Fibroblast of skin of abdomen (primary cell): ENCODE measurements at places on chromosomes 2 and 18.

- DNase-seq: peak; percentile 12
Measured at GRCh38 chr2:127451981-127452380, 33.8 kb downstream of the PROC start.

DNA sequence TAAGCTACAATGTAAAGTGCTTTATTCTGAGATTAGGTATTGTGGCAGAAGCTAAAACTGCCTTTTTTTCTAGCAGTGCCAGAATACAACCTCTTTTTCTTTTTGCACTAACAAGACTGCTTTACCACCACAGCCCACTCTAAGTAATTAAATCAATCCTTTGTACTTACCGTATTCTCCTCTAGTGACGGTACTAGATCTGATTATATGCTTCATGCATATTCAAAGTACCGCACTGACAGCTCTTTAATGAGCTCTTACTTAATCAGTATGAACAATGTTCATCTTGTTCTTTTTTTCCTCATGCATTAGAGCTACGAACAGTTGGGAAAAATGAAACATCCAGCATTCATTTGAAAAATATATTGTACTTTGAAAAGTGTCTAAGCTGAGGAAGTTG, 16.1 kb upstream of the OTX1 start:
- DNase-seq: no peak

DNA sequence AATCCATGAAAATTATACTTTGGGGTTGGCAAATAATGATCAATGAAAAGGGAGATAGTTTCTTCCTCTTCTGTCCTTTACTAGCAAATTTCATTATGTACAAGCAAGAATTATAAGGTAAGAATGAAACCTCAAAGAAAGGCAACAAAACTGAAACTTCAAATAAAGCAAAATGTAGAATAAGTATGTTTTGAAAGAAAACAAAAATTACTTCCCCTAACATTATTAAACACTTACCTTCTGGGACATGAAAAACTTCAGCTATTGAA, 29.4 kb downstream of the THADA start:
- no peak for DNase-seq

DNA sequence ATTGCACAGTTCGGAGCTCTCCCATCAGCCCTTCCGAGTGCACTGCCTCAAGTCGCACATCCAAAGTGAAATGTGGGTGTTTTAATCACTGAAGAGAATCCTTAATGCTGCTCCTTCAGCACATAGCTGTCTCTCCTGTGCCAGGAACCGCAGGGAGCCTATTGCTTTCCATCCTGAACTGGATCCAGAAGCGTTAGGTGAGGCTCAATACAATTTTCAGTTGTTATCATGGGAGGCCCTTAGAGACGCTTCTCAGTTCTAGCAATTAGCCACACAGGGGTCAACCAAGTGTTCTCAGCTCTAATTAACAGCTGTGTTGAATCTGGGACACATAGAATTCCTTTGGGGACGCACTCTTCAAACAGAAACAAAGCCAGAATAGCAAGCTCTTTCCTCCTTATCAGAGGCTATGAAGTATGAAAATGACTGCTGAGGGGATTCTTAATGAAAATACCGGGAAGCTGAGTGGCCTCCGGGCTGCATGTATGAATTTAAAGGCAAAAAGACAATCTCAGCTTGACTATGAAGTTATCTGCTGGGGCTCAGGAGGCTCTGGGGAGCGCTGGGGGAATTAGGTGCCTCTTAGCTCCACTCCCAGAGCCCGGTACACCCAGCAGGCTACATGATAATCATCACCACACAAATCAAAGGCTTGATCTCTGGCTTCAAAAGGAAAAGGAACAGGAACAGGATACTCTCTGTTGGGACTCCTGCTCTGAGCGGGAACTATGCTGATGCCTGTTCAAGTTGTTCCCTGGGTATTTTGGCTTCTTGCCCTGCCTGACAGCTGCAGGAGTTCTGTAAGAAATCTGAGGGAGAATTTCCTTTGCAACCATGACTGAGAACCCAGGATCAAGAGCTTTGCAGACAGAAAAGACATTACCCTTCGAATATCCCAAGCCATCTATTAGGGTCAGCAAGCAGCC, 55.4 kb upstream of the NCOA1 start:
- peak; percentile 78 for DNase-seq

DNA sequence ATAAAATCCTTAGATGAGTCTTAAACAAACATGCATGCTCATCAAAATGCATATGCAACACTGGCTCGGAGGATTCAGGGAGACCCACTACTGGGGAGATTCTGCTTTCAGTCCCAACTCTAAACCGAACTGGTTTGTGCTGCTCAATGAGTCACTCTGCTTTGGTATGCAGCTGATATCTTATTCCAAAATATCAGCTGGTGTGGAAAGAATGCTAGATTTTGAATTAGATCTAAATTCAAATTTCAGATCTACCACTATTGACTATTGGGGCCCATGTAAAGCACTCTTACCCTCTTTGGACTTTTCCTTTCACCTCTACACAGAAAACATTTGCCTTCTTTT, 39.2 kb upstream of the TTN start:
- DNase-seq: no peak

DNA sequence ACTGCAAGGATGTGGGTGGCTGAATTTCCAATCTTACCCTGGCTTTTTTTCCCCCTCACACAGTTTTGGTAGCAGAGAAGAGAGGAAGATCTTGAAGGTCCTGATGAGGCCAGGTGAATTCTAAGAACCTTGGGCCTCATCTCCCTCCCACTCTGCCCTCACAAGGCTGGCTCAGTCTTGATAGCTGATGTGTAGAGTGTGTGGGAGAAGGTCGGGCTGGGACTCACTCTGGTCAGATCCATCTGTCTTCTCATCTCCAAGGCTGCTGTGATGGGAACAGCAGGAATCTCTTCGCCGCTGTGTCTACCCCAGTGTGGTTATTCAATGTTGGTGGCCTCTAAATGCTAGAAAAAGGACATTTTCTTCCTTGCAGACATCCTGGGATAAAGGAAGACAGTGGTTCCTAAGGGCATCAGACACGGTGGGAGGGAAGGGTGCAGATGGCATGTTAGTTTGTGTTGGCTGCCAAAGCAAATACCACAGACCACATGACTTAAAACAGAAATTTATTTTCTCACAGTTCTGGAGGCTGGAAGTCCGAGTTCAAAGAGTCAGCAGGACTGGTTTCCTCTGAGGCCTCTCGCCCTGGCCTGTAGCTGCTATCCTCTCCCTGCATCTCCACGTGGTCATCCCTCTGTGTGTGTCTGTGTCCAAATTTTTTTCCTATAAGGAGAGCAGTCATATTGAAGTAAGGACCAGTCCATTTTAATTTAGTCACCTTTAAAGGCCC, 37.6 kb upstream of the MGAT4A start:
- DNase-seq: no peak

DNA sequence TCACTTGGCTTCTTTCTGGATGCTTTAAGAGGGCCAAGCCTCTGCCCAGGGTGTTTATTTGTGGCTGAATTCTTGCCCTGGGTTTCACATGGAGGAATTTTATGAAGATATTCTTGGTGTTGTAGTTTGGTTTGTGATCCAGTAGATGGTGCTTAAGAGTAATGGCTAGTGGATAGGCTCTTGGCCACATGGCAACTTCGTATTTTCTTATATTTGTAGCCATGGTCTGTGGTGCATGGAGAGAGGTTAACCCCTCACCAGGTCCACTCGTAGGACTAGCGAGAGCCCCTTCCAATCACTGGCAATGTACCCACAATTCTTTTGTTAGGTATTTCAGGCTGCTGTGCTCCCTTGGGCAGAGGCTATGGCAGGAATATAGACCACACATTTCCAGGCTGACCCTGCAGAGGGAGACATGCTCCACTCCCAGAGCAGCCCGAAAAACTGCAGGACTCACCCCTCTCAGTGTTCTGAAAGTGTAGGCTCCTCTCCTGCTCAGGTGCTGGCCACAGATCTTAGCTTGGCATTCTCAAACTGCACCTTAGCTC, 582.1 kb upstream of the SETBP1 start:
- DNase-seq: peak; percentile 23
